Tibial nerve (tissue), 4 donors: ENCODE measurements at places on chromosomes 13 and 19. TPM values are rescaled to one million over a fixed set of nuclear protein-coding genes. Genes with fewer than 3 reads are reported as not detected.

Gene MICOS13
- 48.9 TPM for total RNA-seq

Gene VASP
- total RNA-seq, result 74.4 TPM

Gene HIPK4
- total RNA-seq, result not detected

Gene KASH5
- total RNA-seq, result not detected

Gene LILRA5
- total RNA-seq, result 0.42 TPM

Gene PCDH17
- total RNA-seq, result 9.8 TPM

Gene ADAMTS10
- total RNA-seq, result 47.4 TPM

Gene CEACAM7
- total RNA-seq, result not detected

Gene ICAM4
- total RNA-seq, result not detected

Gene TICAM1
- total RNA-seq, result 3.5 TPM

Gene GYS1
- total RNA-seq, result 30.6 TPM

Gene ZNF559
- total RNA-seq, result 19.9 TPM

Gene OVOL3
- total RNA-seq, result not detected

Gene PSG2
- not detected for total RNA-seq

Gene PTPRH
- 2.9 TPM for total RNA-seq

Gene DNAAF3
- total RNA-seq, result not detected

Gene IGSF23
- not detected for total RNA-seq

Gene SELENOV
- not detected for total RNA-seq

Gene ZIK1
- 3.1 TPM for total RNA-seq

Gene ODAD3
- total RNA-seq, result not detected

Gene CRX
- not detected for total RNA-seq

Gene CBARP
- 3.9 TPM for total RNA-seq

Gene EBI3
- total RNA-seq, result 18.0 TPM
